Astrocyte of the hippocampus (primary cell): ENCODE measurements at places on chromosomes 7 and 10.
A peak's percentile ranks its signal among the peaks of the same experiment; 100 is the strongest.

GRCh38 chr7:158501393-158502067 lies 86.1 kb downstream of the PTPRN2 start:
- no peak for DNase-seq

DNA sequence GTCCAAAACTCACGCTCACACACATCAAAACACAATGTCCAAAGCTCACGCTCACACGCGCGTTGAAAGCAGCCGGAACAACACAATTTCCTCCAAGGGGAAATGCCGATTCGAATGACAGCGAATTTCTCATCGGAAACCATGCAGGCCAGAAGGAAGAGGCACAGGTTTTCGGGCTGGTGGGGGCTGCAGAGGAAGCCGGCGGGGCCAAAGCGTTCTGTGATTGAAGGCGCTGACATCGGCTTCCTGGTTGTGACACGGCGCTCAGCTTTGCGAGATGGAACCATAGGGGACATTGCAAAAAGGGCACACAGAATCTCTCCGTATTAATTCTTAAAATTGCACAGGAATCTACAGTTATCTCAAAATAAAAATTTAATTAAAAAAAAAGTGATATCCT lies 61.3 kb downstream of the FOXL3 start:
- DNase-seq, result no peak

- no peak for DNase-seq
Observed at GRCh38 chr10:43260117-43260761, 6.6 kb downstream of the RASGEF1A start.

GRCh38 chr10:121448766-121449421 lies 149.3 kb downstream of the FGFR2 start:
- DNase-seq, result no peak

- peak; percentile 87 for DNase-seq
Observed at GRCh38 chr7:30252885-30253795, 31.3 kb upstream of the ZNRF2 start.

DNA sequence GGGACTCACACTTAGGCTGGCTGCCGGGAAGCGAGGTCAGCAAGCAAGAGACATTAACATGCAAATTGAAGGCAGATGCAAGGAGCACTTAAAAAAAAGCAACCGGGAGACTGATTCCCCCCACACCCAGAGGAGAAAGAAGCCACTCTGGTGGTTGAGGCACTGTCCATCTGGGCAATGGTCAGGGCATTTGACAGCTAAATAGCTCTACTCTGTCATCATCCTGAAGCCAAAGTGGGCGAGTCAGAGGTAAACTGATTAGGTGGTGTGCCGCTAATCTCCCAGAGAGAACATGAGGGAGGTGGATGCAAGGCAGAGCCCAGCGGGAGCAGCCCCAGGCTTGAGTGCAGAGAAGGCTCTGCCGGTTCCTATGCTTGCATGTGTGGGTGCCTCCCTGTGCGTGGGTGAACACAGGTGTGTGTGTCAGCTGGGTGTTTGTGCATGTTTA lies 100.6 kb downstream of the PLXNA4 start:
- peak; percentile 27 for DNase-seq

- DNase-seq, result no peak
Observed at GRCh38 chr7:112790586-112791003, 402 bp upstream of the TMEM168 start.
